ENCODE measurements at places on chromosomes 4 and X. TPM values are rescaled to one million over a fixed set of nuclear protein-coding genes. Genes with fewer than 3 reads are reported as not detected.

The HEPH gene
- total RNA-seq: not detected

DNA sequence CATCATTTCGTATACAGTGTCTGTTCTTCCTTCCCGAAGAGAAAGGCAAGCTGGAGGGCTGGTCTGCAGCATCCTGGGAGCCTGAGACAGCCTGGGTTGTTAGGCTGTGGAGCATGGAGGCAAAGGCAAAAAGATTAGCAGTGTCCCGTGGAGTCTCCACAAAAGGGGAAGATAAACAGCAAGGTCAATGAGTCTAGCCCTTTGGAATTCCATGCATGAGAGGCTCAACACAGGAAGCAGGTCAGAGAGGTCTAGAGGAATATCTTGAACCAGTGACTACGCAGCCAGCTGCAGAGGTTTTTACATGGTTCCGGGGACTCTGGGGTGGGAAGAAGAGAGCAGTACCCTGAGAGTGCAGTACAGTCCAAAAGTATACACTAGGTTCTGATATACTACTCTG, 12.2 kb upstream of the MCF2 start:
- DNase-seq: no peak

The ACE2 gene
- total RNA-seq: not detected

DNA sequence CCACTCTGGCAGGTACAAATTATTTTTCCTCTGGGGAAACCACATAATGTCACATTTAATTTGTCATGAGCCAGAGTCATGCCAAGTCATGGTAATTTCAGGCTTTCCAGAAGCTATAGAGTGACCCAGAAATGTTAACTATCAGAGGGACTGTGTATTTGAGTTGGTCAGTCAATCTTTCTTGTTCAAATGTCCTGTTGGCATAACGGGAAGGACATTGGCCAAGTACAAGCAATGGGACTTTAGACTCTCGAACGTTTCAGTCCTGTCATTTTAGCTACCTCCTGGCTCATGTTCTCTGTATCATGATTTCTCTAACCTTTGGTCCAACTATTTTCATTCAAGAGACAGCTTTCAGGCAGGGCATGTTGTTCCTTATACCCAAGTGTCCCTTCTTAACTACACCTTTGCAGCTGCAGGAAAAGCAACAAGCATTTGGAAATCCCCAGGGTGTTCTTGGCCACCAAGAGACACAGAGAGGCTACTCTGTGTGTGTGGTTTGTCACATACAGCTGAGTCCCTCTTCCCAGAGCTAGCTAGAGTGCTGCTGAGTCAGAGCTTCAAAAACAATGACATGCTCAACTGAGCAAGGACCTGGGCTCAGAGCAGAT, 142.6 kb downstream of the EGF start:
- no peak for DNase-seq

The SHROOM3 gene
- total RNA-seq: not detected

DNA sequence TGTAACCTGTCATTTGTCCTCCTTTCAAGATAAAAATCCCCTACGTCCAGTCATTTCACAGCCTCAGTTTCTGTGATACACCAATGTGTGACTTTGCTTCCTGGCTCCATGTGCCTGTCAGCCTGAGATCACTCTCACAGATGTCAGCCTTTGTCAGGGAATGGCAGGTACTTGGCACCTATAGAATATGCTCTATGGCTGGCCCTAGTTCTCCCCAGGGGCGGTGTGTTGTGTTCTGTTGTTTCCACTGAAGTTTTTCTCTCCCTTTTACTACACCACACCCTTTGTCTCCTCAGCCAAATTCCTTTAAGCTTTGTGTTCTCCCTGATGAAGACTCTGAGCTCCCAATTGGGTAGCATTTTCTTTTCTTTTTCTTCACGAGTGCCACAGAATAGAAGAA, 81.7 kb downstream of the ALPK1 start:
- no peak for DNase-seq

The MAGEA8 gene
- total RNA-seq: not detected

The FSTL5 gene
- total RNA-seq: not detected
